ENCODE measurements at places on chromosomes 6 and 20. TPM values are rescaled to one million over a fixed set of nuclear protein-coding genes. Genes with fewer than 3 reads are reported as not detected.

DNA sequence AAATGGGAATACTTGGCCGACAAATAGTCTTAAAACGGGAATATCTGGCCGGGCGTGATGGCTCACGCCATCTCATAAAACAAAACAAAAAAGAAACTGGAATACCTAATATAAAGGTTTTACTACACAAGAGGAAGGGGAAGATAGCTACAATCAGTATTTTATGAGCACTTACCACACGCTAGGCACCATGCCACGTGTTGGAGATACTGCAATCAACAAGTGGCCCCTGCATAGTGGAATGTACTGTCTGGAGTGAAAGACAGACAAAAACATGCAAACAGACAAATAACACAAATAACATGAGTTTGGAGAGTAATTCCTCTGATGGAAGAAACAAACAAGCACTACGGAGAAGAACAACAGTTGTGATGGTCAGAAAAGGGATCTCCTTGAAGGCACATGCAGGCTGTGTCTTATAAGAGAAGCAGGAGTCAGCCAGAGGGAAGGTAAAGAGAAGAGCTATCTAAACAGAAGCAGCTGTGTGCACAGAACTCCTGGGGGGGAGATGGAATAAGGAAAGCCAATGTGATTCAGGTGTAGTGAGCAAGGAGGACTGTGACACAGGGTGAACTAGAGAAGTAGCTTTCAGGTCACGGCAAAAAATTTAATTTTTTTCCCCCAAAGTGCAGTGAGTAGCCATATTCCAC is 39.1 kb upstream of the AKIRIN2 start:
- no peak for ATAC-seq

GRCh38 chr6:79614326-79615305 is 16.5 kb upstream of the SH3BGRL2 start:
- ATAC-seq: no peak

DNA sequence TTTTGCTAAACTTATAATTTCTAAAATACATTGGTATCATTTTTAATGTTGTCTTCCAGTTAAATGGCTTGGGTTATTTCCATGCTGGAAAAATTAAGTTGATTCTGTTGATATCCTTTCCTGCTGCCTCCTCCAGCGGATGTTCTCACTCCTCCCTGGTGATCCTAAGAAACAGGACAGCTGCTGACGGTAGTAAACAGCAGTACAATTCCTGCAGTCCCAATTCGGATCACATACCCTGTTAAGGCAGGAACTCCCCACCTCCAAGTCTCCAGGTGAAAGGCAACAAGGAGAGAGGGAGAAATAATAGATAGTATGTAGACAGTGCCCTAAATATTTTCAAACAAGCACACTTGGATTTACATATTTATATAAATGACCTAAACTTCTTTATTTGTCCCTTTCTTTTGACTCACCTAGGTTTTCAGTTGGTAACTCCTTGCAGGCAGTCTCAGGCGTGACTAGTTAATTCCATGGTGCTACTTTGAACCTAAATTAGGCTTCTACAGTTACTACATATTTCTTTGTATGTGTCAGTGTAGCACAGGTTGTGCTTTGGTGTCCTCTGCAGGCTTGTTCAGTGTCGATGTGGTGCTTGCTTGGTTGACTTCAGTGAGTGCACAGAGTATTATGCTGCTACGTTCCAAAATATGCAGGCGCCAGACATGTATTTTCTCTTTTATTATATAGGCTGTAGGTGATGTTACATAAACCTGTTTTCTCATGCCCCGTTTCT is 126.0 kb downstream of the ADGRB3 start:
- no peak for ATAC-seq

DNA sequence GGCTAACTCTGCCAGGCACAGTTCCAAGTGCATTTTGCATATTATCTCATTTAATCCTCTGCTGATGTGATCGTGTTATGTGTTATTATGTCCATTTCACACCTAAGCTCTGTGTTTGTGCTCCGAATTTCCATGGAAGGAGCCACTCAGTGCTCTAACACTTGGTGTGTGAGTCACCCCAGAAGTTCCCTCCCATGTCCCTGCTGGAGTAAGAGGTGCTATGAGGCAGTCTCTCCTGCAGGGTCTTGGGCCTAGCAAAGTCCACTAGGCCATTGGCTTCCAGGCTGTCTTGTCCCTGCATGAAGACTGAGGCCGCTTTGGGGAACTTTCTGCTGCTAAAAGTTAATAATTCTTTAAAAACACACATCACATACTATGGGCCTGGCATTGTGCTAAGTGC is 405.9 kb upstream of the SULF2 start:
- ATAC-seq: peak; percentile 32

DNA sequence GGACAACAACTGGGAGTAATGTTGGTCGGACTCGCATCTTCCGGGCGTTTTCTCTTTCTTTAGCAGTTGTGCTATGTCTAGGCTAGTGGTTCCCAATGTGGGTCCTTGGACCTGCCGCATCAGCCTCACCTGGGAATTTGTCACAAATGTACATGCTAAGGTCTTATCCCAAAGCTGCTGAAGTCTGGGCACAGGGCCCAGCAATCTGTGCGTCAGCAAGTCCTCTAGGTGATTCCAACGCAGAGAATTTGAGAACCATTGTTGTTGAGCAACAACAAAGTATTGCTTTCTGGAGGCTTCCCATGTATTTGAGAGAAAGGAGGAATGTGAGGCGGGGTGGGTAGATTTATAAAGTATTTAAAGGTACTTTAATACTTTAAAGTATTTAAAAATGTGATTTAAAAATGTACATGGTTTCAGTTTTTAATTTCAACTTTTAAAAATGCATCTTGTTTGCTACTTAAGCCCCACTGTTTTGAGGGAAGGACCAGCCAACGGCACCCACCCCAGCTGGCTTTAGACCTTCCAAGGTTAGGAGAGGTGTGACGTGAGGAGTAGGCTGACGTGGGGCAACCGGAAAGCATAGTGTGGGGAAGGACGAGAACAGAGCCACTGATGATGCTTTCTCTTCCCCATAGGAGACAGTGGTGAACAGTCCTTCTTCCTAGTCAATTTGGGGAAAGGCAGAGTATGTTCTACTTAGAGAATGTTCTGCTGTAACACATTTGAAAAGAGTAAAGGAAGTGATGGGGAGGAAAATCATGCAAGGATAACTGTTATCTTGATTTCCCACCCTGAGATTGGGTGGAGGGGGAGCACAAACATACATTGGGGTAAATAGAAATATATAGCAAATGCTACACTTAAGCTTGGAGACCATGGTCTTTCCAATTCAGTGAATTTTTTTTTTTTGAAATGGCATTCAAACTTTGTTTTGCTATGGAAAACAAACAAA is 4.3 kb downstream of the UST start:
- ATAC-seq: no peak

GRCh38 chr6:93136111-93136510 is 283.2 kb downstream of the EPHA7 start:
- no peak for ATAC-seq

DNA sequence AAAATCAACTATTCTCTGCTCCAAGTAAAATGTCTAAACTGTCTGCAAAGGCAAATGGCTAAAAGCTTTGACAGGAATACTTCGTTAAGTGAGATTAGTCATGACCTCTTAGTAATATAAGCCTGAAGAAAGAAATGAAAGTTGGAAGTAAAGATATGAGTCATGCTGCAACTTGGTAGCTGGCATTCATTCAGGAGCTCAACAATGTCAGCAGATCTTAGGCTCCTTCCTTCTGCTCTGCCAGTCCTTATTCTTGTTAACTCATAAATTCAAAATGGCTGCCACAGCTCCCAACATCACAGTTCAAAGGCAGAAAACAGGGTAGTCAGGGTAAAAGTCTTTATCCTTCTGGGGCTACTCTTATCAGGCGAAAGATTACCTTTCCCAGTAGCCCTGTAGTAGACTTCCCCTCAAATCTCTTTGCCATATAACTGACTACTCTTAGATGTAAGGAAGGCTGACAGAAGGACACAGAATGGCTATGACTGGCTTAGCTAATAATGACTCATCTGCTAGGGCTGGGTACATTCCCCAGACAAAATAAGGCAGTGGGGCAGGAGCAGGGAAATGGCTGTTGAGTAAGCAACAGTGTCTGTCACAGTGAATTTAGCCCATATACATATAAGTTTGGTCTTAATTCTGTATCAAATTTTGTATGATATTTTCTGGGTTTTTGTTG is 24.4 kb upstream of the C6orf62 start:
- peak; percentile 97 for ATAC-seq

- ATAC-seq: no peak
Observed at GRCh38 chr6:170485159-170485558, 67.9 kb downstream of the PSMB1 start.

- no peak for ATAC-seq
Observed at GRCh38 chr20:626579-626978, 16.5 kb upstream of the TCF15 start.

DNA sequence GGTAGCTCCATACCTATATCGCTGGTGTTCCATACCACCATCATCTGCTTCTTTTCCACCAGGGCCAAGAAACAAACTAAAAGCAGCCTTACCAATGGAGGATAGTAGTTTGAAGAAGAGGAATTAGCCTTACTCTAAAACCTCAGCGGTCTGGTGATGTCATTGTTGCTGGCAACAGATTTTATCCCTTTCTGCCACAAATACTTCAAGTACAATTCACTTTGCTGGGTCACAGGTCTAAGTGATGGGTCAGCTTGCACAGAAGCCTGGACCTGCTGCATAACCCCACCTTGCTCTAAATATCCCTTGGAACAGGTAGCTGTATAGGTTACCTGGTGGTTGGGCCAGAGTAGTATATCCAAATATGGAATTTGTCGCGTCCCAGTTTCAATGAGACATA is 53.2 kb upstream of the THEMIS start:
- ATAC-seq: no peak

DNA sequence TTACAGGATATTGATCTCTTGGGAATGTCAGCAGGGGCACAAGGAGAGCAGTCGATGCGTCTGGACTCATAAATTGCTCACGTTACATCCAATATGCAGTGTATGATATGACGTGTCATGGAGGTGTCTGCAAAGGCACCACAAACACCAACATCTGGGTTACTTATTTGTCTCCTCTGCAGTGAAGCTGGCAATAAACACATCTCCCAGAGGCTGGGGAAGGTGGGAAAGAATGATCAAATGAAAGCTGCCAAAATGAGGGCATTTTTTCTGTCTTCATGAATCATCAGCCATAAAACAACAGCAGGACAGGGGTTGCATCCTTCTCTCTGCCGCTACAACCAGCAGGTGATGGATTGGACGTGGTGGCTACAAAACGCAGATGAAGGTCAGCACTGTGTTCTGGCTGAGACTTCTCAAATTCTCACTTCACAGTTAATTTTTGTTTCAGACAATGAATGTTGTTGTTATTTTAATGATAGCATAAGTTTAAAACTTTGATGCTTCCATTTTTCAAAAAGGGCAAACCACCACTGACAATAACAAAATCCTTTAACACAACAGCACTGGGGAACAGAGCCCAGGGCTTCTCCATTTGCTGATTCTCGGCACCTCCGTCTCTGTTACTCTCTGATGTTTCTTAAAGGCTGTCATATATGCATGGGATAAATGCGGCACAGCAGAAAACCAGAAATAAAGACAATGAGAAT is 47.5 kb downstream of the ERMARD start:
- ATAC-seq: no peak

Gene OPRM1
- not detected for total RNA-seq
